Muscle of leg (tissue), 16 donors: ENCODE measurements at places on chromosomes 4 and X. TPM values are rescaled to one million over a fixed set of nuclear protein-coding genes. Genes with fewer than 3 reads are reported as not detected.

Gene GYPE
- 2.2 TPM for polyA plus RNA-seq

Gene RNF128
- 0.94 TPM for polyA plus RNA-seq

Gene GRPR
- 0.64 TPM for polyA plus RNA-seq

Gene CENPVL1
- polyA plus RNA-seq, result not detected

Gene VEGFD
- polyA plus RNA-seq, result 1.7 TPM

Gene ABCE1
- polyA plus RNA-seq, result 48.4 TPM

Gene RBBP7
- 154 TPM for polyA plus RNA-seq

Gene C1QTNF7
- polyA plus RNA-seq, result 0.66 TPM

Gene FANCB
- 1.6 TPM for polyA plus RNA-seq

Gene CT55
- polyA plus RNA-seq, result 0.11 TPM

Gene C4orf50
- polyA plus RNA-seq, result 0.01 TPM

Gene MAOA
- polyA plus RNA-seq, result 0.70 TPM

Gene CXCL6
- polyA plus RNA-seq, result 0.23 TPM

Gene SLC30A9
- polyA plus RNA-seq, result 57.5 TPM

Gene IGFBP7
- 115 TPM for polyA plus RNA-seq

Gene BMP3
- 0.29 TPM for polyA plus RNA-seq

Gene SPANXD
- not detected for polyA plus RNA-seq

Gene KLHL5
- polyA plus RNA-seq, result 17.8 TPM
